ENCODE measurements at places on chromosomes 3 and 15.

DNA sequence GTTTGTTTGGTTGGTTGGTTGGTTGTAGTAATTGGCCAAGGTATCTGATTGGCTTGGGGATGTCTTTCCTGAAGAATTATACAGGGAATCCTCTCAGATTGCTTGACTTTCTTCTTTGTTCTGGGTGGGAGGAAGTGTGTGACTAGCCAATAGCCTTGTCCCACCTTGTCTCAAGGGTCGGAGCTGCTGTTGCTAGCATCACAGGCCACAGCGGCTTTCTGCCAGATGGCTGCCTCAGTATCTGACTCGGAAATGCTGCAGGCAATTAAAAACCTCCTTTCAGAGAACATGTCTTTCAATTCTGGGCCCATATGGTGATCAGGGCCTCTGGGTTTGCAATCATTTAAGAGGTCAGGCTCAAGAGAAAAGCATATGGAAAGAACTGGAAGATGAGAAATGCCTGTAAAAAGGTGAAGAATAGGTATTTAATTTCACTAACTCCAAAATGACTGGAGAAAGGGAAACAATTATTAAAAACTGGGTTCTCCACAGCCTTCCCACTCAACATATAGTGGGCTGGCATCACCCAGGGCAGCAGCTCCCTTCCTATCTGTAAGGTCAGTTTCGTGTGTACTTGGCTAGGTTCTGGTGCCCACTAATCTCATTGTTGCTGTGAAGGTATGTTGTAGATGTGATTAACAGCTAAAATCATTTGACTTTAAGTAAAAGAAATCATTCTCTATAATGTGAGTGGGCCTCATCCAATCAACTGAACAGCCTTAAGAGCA lies 32.4 kb downstream of the TGFBR2 start:
- no peak for DNase-seq

- no peak for DNase-seq
These were observed 22.0 kb upstream of the LEKR1 start for GRCh38 chr3:156803952-156804741.

DNA sequence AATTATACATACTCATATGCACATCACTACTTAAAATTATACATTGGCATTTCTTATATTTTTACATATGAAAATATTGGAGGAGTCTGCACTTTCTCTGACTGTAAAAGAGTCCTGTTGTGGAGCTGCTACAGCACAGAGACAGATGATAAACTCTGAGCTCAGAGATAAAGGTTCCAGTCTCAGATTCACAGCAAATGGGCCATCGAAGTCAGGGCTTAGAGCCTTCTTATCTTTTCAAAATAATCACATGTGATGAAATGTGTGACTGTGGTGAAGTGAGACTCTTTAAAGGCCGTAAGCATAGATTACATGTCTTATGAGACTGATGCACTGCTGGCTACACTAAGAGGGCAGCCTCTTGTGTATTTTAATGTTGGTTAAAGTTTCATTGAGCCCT lies 187.5 kb upstream of the SYNPR start:
- no peak for DNase-seq

DNA sequence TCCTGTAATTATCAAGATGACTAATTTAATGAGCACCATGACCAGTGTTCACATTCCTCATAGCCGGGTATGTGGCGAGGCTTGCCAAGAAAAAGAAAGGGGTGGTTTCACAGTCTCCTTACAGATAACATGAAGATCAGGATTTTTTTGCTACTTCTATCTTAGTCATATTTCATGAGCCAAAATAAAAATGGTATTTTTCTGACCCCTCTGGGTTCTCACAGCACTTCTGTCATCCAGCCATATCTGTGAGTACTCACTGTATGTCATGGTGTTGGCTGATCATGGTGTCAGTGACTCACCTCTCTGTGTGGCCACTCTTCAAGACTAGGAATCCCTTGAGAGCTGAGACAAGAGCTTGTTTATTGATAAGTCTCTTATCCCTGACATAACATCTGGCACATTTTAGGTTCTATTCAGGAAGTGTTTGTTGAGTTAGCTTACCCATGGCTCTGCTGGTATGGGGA lies 130.5 kb upstream of the LMCD1 start:
- no peak for DNase-seq

- DNase-seq: no peak
These were observed 31.0 kb upstream of the DLG1 start for GRCh38 chr3:197329382-197329781.

DNA sequence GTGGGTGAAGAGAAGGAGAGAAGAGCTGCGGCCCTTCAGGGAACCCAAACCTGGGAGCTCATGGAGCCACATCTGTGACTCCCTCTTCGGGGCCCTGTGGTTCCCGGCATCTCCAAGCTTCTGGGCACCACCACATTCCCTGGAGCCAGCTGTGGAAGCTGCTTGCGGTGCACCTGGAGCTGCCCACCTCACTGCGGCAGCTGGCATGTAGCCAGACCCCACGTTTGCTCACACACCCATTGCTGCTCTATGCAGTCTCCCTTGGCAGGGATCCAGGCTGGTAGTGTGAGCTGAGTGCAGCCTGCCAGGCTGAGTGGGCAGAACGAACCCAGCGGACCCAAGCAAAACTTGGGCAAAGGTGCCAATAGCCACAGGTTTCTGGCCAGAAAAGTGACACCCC lies 16.8 kb upstream of the PLA2G4E start:
- peak; percentile 63 for DNase-seq

DNA sequence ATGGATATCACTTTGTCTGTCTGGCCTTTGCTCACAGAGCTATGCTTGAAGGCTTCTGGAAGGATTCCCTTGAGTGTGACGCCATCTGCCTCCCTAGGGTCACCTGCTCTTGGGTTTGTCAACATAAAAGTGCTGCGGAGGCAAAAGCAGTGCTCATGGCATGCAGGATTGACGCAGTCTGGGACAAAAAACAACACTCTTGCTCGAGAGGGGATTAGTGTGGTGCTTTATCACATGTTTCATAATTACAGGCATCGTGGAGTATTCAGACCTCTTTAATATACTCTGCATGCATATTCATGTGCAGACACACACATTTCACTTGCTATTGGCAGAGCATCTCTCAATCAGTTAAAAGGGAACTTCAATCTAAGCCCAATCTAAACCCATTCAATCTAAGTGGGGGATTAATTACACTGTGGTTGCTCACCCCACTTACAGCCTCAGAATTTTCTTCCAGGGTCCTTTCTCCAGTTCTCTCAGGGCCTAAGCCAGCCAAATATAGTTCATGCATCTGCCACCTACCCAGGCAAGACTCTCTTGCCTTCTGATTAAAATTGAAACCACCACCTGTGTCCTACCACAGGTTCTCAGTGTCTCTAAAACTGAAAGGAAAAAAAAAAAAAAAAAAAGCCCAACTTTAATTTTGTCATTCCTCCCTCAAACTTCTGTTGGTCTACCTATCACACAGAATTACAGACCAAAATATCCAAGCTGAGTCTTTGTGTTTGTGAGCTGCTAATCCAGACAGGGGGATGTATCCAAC lies 75.6 kb downstream of the BFSP2 start:
- DNase-seq: no peak

- no peak for DNase-seq
These were observed 13.5 kb downstream of the CCPG1 start for GRCh38 chr15:55394694-55395093.

- DNase-seq: no peak
These were observed 38.5 kb downstream of the SPTSSB start for GRCh38 chr3:161332792-161333191.

DNA sequence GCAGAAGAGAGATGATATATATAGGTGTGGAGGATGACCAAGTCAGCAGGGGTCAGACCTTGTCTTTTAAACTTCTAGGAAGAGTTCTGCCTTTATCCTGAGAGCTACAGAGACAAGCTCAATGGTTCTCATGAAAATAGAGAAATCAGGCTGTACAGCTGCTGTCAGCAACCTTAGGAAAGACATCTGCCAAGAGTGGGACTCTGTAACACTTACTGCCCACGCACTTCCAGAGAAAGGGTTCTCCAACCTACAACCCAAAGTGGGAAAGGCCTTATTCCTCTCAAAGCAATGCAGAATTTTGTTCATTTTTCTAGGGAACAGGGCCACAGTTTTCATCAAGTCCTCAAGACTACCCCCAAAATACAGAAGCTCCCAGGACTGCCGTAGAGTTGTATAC lies 138.7 kb downstream of the STT3B start:
- no peak for DNase-seq

- DNase-seq: no peak
These were observed 180.8 kb downstream of the PYDC2 start for GRCh38 chr3:191641789-191642188.

DNA sequence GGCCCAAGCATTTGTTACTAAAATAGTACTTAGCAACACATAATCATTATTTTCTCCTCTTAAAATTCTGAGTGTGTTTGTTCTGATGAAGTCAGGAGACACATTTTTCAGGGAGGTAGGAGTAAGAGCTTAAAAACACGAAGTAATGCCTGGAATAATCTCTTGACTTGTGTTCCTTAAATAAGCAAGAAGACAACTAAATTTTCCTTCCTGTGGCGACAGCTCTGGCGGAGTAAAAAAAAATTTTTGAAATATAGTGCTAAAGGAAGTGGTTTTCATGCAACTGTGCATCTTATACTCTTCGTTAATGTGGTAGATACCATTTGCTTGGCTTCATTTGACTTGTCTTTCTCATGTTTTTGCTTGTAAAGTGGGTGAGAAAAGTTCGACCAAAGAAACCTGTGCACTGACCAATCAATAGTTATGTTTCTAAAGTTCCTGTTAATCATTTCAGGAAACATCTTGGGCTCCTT lies 11.1 kb upstream of the MBNL1 start:
- no peak for DNase-seq

GRCh38 chr3:98536456-98537017 lies 4.8 kb downstream of the GPR15 start:
- no peak for DNase-seq

- no peak for DNase-seq
These were observed 15.0 kb downstream of the PDIA5 start for GRCh38 chr3:123081718-123082369.

DNA sequence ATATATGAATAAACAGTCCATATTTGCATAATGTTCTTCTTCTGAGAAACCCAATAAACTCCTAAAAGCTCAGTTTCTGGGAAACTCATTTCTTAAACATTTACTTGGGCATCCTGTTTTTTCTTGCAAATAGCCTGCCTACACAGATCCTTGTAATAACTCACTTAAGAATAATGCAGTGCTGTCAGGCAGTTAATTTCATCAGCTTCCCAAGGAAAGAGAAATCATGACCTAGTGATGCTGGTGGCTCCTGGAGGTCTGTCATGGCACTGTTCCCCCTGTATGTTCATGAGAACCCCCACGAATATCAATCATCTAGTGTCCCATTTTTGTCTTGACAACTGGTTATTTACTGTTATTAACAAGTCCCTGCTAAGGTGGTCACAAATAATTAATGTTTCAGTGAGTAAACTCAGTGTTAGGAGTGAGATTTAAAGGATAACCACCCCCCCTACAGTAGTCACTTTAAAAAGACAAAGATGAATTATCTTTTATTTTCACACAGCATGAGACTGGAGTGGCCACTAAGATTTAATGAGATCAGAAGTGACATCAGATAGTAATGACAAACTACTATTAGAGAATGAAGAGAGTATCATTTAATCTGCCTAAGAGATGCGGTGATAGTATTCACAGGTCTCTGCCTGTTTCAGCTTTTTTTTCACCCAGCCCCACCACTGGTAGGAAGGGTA lies 279.5 kb upstream of the NECTIN3 start:
- no peak for DNase-seq

DNA sequence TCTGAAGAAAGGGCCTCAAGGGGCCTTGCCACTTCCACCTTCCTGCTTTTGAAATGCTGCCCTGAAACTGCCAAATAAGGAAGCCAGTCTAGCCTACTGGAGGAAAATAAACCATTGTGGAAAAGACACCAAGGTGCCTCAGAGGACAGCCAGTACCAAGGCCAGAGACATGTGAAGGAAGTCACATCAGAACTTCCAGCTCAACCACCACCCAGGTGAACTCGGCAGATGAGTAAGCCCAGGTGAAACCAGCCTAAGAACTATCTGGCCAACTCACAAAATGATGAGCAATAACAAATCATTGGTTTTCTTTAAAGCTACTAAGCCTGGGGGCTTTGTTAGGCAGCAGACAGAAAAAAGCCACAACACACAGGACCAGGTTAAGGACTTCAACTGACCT lies 103.0 kb downstream of the MAGI1 start:
- DNase-seq: no peak

GRCh38 chr3:64214381-64215018 lies 10.8 kb downstream of the PRICKLE2 start:
- DNase-seq: no peak

- peak; percentile 80 for DNase-seq
These were observed 258.1 kb downstream of the TBL1XR1 start for GRCh38 chr3:176939022-176939817.

DNA sequence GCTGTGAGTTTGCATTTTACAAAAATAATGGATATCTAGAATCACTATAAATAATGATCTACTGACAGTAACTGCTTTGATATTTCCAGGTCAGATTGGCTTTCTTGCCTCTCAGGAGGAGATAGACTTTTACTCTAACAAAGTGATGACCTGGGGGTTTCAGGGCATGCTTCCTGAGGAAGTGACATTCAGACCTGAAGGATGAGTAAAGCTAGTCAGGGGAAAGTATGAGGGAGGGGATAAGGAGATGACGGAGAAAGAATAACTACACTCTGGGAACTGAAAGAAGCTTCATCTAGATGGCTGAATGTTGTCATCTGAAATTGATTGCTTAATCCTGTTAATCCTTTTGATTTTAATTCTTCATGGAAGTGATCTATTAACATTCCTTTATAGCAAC lies 32.2 kb downstream of the ARMC8 start:
- no peak for DNase-seq

DNA sequence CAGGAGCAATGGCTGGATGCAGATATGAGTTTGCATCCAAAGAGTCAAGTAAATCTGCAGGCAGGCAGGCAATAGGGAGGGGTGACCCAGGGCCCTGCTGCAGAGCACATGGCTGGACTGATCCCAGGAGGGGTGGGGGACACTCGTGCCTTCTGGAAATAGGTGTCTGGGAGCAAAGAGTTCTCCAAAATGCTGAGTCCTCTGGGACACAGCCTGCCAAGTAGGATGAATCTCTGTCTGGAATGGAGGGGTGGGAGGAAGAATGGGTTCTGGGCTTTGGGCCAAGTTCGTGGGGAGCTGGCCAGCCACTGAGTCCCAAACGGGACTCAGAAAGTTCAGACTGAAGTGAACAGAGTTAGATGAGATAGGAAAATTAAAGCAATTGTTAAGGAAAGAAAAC lies 214.5 kb downstream of the MTHFS start:
- DNase-seq: no peak

DNA sequence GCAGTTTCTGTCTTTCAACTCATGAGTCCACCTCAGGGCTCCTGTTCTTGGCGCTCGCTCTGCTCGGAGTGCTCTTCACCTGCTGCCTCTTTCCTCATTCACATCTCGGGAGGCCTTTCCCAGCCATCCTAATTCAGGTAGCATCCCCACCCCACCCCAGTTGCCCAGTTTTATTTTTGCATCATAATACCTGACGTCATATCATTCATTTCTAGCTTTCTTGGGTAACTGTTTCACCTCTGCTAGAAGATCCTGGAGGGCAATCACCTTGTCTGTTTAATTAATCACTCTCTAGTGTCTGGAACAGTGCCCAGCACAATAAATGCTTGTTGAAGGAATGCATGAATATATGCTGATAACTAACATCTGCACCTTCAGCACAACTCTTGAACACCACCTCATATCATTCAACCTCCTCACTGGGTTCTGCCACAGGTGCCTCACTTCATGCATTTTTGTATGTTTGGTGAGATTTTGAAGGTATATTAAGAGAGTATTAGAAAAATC lies 7.6 kb downstream of the NUSAP1 start:
- no peak for DNase-seq
